ENCODE measurements at places on chromosomes 11 and 22.

- DNase-seq = peak; percentile 38
Observed at GRCh38 chr11:32006799-32007388, 84.0 kb upstream of the RCN1 start.

GRCh38 chr11:87219266-87219665 lies 181.5 kb downstream of the TMEM135 start:
- DNase-seq = no peak

- no peak for DNase-seq
Observed at GRCh38 chr11:30587269-30587812, 1.2 kb upstream of the MPPED2 start.

DNA sequence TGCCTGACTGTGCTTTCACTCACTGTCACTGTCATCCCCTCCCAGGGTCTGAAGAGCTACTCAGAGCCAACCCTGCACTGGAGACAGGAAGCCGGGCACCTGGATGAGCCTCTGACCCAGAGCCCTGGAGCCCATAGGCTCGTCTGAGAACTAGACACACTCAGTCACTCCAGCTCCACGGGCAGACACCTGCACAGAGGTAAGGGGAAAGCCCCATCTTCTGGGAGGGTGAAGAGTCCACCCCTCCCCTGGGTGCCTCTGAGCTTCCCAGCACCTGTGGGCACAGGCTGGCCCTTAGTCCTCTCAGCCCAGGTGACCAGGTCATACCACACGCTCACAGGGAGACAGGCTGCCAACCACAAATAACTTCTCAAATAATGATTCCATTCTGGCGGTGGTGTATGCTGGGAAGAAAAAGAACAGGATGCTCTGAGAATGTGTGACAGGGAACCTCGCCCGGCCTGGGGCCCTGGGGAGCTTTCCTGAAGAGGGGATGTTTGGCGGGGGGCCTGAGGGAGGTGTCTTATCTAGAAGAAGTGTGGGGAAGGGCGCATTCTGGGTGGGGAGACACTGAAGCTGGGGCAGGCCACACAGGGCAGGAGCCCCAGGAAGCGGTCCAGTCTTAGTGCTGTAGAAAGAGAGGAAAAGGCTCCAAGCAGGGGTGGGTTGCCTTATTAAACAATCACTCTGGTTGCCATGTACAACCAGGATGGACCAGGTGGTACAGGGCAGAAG lies 5.3 kb downstream of the CCDC157 start:
- DNase-seq = no peak

- DNase-seq = no peak
Observed at GRCh38 chr11:114257621-114258558, 38.3 kb upstream of the NNMT start.

- DNase-seq = peak; percentile 6
Observed at GRCh38 chr11:64971421-64972233, at the start of gene MAJIN. Gene MAJIN, minus strand, starts transcription at chr11:64972108. Its CDS starts 12,703 bp downstream, at chr11:64959405.

DNA sequence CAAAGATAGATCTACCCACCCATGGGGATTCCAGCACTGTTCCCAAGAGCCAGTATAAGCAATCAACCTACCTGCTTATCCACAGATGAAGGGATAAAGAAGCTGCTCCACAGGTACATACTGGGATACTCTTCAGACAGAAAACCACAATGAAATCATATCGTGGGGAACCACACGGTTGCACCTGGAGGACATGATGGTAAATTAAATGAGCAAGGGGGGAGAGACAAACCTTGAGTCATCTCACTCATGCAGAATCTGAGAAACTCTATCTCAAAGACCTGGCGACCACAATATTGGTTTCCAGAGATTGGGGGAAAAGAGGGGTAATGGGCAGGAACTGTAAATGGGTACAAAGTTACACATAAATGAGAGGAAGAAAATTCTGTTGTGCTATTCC lies 14.5 kb downstream of the RGL4 start:
- DNase-seq = no peak

DNA sequence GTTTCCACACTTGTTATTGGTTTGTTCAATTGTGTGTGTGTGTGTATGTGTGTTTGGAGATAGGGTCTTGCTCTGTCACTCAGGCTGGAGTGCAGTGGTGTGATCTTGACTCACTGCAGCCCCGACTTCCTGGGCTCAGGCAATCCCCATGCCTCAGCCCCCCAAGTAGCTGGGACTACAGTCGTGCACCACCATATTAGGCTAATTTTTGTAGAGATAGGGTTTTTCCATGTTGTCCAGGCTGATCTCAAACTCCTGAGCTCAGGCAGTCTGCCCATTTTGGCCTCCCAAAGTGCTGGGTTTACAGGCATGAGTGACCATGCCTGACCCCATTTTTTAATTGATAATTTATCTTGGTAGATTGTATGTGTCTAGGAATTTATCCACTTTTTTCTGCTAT lies 263.7 kb downstream of the DYNC2H1 start:
- no peak for DNase-seq

DNA sequence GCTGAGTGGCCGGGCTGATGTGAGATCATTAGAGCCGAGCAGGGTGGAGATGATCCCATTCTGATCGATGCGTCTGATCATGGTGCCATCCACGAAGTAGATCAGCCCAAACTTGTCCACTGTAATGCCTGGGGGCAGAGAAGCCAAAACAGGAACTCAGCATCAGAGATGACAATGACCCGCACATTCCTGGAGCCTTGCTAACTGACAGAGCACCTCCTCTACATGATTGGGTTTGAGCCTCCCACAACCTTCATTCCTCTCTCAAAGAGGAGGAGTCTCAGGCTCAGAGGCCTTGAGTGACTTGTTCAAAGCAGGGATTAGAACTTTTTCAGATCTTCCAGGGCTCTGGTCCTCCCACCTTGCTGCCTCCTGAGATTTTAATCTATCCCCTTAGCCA lies 133.7 kb upstream of the NARS2 start:
- DNase-seq = no peak

DNA sequence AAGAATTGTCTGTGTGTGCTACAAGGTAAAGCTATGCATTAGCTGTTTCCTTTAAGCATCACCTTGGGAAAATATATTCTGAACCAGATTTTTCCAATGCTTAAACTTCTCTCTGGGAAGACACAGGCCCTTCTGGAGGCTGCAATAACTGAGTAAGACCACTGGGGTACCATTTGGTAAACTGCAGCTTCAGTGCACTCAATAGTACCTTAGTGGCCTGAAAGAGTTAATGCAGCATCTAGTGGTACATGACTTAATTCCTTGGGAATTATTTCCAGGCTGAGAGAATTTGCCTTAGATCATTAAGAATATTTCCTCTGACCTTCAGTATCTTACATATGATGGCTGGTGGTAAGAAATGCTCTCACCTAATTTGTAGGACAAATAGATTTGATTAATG lies 727.4 kb downstream of the DLG2 start:
- DNase-seq = no peak

DNA sequence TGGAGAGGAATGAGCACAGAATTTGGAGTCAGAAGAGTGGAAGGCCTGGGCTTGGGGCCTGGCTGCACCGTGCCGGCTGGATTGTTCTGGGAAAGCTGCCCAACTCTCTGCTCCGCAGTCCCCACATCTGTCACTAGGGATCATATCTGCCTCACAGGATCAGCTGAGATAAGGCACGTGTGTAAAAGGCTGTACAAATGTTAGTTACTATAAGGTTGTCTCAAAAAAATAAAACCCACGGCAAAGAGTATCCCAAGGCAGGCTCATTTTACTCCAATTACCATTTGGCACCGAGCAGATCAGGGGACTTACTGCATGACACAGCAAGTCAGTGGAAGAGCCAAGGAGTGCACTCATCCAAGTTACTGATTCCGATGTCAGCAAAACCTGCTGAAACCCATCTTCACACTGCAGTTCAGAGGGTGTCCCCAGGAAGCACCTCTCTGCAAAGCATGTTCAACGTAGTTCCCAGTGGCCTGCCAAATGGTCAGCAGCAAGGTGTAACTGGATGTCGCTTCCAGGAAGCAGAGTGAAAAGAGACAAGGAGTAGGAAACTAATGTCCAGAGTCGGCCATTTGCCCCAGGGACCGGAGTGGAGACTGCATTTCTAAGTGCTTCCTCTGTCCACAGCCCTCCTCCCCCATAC lies 18.1 kb upstream of the MRTFA start:
- DNase-seq = no peak

DNA sequence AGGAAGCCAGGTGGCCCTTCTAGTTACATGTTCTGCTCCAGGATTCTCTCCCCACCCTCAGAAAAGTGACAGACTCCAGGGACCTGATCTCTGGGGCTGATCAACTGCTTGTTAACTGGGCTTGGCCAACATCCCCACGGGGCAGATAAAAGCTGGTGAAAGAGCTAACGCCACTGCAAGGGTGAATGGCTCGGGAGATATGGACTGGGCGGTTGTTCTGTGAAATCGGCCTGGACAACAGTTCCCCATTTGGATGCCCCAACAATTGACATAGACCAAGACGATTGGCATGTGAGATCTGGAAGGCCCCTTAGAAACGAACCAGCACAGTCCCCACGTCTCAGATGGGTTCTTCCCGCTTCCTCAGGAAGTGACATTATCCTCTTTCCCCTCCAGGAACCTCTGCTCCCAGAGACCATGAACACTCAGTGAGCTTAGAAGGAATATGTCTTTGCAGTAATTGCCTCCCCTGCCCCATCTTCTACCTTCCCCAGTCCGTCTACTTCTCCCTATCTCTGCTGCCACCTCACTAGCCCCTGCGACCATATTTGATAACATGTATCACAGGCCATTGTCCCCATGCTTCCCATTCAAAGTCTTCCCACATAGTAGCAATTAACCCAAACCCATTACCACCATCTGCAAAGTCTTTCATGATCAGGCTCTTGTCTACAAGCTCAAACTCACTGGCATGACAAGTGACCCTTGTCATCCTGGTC lies 5.6 kb upstream of the PRG2 start:
- no peak for DNase-seq

- no peak for DNase-seq
Observed at GRCh38 chr11:47106798-47107411, 69.8 kb downstream of the ARFGAP2 start.

GRCh38 chr11:10400856-10401255 lies 54.2 kb upstream of the AMPD3 start:
- no peak for DNase-seq
